ENCODE measurements at places on chromosomes 2 and 18. TPM values are rescaled to one million over a fixed set of nuclear protein-coding genes. Genes with fewer than 3 reads are reported as not detected.

POTEF gene
- polyA plus RNA-seq = not detected

RAB6C gene
- polyA plus RNA-seq = 0.17 TPM

TXNDC9 gene
- 38.7 TPM for polyA plus RNA-seq

CCBE1 gene
- polyA plus RNA-seq = 1.8 TPM

ALK gene
- polyA plus RNA-seq = not detected

RPRM gene
- 1.3 TPM for polyA plus RNA-seq
